ENCODE measurements at places on chromosomes 2 and 18. TPM values are rescaled to one million over a fixed set of nuclear protein-coding genes. Genes with fewer than 3 reads are reported as not detected.

- no peak for DNase-seq
These were observed 77.3 kb downstream of the LONRF2 start for GRCh38 chr2:100244881-100245605.

GRCh38 chr2:75079575-75079974 is 119.7 kb downstream of the TACR1 start:
- DNase-seq: no peak

DNA sequence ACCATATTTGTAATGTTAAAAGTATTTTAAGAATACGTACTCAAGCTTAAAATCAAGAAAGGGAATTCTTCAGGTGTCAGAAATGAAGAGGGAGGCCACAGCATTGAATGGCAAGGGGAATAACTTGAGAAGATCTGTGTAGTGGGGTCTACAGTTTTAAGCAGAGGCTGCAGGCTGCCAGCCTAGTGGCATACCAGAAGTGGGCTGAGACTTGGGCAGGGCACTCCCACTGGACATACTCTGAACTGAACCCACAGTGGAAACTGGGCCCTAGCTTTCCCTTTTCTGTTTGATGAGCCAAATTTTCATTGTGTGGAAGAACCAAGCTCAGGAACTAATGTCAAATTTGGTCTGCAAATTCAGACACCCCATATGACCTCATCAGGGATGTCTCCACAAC is 238.8 kb downstream of the PTPRM start:
- DNase-seq: no peak

DNA sequence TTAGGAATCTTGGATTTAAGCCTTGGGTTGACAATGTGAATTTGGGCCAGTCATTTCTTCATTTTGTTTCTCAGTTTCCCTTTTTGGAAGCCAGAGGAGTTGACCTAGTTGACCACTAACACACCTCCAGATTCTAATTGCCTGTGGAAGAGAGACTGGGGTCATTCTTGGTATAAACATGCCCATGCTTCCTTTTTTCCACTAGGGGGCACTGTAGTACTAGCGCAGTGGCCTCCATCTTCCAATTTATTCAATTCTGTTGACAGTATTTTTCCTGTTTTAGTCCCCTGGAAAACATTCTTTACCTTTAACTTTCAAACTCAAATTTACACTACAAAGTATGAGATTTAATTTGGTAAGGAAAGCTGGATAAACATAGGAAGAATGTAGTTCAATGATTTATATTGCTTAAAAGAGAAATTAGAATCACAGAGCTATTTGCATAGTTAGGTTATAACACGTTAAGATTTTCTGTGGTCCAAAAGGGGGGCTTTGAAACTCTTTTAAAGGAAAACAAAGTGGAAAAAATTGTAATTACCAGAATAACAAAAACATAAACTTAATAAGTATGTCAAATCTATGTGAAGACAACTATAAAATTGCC is 57.5 kb upstream of the AGPS start:
- DNase-seq: no peak

TNFAIP6 gene
- not detected for total RNA-seq
